ENCODE measurements at places on chromosomes 1 and 21.

DNA sequence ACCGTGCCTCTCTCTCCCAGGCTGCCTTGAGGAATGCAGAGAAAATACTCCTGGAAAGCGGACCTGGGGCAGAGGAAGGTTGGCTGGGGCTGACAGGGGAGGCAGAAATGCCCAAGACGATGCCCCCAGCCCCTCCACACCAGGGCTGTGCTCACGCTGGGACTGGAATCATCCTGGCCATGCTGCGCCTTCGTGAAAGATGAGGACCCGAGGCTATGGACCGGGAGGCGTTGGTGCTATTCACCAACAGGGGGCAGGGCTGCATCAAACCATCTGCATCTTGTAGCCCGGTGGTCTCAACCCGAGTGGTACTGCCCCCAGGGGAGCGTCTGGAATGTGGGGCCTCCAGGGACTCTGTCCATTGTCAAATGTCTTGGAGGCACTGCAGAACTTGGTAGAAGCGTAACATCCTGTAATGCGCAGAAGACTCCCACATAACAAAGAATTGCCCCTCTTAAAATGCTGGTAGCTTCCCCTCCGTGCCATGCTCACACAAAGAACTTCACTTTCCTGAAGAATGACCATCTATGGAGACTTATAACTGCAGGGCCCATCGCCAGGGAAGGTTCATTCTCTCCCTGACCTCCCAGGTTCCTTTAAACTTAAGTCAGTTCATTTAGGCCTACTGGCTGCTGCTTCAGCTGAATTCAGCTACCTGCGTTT lies 251.2 kb downstream of the RRAGC start:
- no peak for DNase-seq

- no peak for DNase-seq
Measured at GRCh38 chr1:67853704-67854103, 20.4 kb upstream of the GNG12 start.

- DNase-seq = no peak
Measured at GRCh38 chr1:11187000-11187399, 2.2 kb upstream of the ANGPTL7 start.

DNA sequence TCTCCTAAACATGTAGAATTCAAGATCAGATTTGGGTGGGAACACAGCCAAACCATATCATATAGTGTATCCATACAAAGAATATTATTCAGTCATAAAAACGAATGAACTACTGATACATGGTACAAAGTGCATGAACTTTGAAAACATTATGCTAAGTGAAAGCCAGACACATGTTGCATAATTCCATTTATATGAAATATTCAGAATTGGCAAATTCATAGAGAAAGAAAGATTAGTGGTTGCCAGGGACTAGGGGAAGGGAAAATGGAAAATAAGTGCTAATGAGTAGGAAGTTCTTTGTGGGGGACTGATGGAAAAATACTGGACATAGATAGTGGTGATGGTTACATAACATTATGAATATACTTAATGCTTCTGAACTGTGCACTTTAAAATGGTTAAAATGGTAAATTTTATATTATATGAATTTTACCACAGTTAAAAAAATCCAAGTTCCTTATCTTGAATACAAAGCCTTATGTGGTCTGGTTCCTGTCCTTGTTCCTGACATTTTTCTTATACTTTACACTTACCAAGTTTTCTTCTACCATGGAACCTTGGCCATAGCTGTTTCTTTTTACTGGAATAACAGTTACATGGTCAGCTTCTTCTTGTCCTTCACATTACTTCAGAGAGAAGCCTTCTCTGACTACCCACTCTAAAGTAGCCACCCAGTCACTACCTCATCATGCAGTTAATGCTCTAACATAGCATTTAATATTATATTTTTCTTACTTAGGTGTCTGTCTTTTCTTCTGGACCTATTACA lies 64.0 kb downstream of the CCDC18 start:
- no peak for DNase-seq

GRCh38 chr1:15610167-15610566 lies 7.1 kb upstream of the DDI2 start:
- DNase-seq = no peak

Data from suprapubic skin (tissue), 4 donors.